NCI-H187 (cell line): ENCODE measurements at places on chromosomes 16 and 17.

- no peak for DNase-seq
Observed at GRCh38 chr16:83363521-83363920, 444.3 kb upstream of the HSBP1 start.

DNA sequence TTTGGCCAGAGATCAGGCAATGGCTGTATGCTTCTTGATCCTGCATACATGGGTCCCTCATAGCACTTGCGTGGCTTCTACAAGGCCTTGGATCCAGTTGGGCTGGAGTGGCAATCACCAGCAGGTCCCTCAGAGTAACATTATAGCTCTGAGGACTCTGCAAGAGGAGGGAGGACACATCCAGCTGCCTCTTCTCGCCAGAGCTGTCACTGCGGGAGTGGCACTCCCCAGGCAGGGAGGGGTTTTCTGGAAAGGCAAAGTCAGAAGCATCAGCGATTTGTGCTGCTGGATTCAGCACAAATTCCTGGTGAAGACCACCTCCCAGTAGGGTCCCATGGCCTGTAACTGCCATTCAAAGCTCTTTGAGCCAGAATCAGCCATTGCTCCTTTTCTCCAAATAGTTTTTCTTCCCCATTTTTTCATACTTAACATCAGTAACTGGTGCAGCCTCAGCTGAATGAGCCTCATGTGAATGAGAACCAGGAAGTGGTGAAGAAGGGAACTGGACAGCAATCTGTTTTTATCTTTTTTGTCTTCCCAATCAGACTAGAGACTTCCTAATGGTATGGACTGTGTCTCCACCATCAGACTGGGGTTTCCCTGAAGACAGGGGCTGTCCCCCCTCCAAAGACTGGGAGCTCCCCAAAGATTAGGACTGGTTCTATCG is 40.6 kb upstream of the HOXB13 start:
- peak; percentile 21 for DNase-seq

GRCh38 chr16:30357715-30358576 is 2.8 kb upstream of the CD2BP2 start:
- no peak for DNase-seq

DNA sequence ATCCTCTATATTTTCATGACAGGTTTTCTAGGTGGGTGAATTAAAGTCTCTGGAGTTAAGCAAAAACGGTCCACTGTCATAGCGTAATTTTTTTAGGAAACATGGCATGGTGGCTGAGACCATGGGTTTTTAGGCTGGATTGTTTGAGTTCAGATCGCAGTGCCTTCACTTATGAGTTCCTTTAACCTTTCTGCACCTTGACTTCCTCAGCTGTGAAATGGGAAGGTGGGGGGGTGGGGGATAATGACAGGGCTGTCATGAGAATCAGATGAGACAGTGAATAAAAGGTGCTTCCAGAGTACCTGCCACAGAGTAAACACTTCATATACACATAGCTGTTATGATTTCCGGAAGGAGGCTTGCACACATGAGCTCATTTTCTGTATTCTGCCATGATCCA is 11.8 kb downstream of the PRCD start:
- no peak for DNase-seq
